ENCODE measurements at places on chromosomes 11 and 22.

DNA sequence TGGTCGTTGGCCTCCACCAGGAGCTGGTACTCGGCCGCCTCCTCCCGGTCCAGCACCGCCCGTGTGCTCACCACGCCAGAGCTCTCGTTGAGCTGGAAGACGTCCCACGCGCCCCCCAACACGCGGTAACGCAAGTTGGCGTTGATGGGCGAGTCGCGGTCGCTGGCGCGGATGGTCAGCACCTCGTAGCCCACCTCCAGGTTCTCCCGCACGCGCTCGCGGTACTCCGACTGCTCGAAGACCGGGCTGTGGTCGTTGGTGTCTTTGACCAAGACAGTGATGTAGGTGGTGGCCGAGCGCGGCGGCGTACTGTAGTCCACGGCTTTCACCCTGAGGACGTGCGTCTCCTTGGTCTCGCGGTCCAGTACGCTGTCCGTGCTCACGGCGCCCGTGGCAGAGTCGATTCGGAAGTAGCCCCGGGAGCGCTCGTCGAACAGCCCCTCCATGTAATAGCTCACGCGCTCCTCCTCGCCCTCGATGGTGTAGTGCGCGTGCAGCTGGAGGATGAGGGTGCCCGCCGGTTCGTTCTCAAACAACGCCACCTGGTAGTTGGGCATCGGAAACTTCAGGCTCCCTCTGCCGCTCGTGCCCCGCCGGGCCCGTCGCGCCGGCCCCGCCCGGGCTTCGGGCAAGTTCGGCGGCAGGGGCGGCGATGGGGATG lies 1.4 kb downstream of the CELSR1 start:
- DNase-seq, result no peak

- DNase-seq, result no peak
Observed at GRCh38 chr22:38437416-38437815, 17.6 kb downstream of the KCNJ4 start.

DNA sequence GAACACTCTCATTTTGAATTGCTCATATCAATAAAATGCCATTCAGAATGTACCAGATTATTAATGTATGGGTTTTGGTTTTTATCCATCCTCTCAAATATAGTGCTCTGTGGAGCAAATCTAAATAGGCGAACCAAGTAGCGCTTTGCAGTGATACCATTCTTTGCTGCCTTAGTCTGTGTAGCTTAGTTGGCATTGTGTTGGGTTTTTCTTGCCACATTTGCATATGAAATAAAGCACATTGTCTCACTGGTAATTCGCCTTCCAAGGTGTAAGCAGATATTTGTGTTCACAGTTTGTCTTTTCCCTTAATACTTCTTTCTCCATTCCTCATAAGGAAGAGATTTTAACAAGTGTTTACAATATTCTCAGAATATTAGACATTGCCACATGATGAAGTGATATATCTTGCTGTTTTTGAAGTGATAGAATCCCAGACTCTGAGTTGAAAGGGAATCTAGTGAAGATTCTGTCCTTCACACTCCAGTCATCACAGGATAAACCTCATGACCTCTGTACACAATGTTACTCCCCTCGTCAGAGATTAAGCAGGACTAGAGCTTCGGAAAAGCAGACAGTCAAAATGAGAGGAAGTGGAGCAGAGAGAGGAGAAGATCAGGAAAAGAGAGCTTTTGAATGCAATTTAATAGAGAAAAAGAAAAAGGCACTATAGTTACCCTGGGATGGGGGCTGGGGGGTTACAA lies 16.5 kb downstream of the C11orf91 start:
- DNase-seq, result no peak

GRCh38 chr22:17115236-17115635 lies 5.9 kb downstream of the TMEM121B start:
- DNase-seq, result no peak

GRCh38 chr22:46293577-46294260 lies 3.0 kb upstream of the GTSE1 start:
- DNase-seq, result peak; percentile 45

All from transverse colon (tissue), 4 donors.